Endodermal cell (in vitro differentiated cells): ENCODE measurements at places on chromosomes 11 and 22.

DNA sequence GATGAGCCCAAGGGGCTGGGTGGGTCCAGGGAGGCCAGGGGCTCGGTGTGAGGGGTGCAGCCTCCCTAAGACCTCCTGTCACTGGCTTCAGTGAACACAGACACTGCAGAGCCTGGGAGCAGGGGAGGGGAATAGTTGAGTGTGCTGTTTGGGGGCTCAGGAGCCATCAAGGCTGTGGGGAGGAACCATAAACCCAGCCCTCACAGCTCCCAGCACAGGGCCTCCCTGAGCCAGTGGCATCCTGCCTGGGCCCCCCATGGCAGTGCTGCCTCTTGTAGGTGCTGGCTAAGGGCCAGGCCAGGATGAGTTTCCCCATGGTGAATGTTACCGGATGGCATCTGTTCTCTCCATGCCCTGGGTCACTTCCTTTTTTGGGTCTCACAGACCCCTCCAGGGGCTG, 25.5 kb downstream of the KCNJ5 start:
- no peak for DNase-seq

DNA sequence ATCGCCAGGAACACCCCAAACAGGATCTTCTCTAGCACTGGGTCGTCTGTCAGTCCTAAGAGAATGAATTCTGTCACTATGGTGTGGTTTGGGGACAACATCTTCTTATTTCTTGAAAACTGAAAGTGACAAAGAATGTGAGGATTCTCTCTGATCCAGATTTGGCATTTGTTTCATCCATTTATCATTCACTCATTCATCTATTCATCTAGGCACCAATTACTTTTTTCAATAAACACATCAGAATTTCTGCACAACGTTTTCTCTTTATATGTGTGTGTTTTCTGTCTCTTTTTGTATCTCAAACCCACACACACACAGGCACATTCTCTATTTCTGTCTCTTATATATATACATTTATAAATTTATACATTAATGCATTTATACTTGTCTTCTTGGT, at the start of gene OR5M10:
Gene OR5M10 (minus strand): TSS at position 101 of the 400 bp plus-strand sequence. CDS start 0 bp downstream, at position 101.
- no peak for DNase-seq

- no peak for DNase-seq
Measured at GRCh38 chr11:85934596-85935169, 79.5 kb downstream of the CCDC83 start.

DNA sequence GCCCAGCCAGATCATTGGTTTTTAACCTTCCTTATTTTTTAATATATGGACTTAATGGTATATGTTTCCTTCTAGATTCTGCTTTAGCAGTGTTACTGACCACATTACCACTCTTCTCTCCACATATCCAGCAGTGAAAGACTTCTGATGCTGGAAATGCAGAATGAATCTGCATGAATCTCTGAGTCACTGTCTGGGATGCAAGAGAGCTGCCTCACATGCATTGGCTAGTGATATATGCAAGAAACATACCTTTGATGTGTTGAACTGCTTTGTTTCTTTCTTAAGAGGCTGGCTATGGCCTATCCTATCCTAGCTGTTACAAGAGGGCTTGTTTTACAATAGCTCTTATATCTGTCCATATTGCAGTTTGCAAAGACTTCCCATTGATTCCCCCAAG, 16.6 kb upstream of the AMPD3 start:
- DNase-seq: peak; percentile 37

DNA sequence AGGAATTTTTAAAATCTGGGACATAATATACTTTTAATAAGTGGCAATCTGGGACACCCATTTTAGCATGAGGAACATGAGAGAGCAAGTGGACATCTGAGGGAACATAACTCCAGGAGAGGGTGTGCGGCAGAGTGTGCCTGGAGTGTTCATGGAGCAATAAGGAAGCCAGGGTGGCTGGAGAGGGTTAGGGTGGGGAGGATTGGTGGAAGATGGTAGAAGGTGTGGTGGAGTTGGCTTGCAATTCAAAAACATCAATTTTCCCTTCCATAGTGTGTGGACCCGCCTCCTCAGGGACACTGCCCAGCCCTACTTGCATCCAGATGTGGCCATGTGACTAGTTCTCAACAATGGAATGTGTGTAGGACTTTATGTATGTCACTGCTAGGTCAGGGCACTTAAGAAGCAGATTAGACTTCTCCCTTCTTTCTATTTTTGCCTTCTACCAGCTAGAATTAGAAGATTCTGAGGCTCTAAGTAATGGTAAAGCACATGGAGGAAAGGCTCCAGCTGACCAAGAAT, 4.4 kb upstream of the DENND5A start:
- DNase-seq: no peak

- peak; percentile 96 for DNase-seq
Measured at GRCh38 chr11:67505605-67506396, 638 bp upstream of the PITPNM1 start.
